ENCODE measurements at places on chromosomes 4 and X. TPM values are rescaled to one million over a fixed set of nuclear protein-coding genes. Genes with fewer than 3 reads are reported as not detected.

- peak; percentile 19 for DNase-seq
Observed at GRCh38 chr4:111761531-111761930, 383.7 kb upstream of the FAM241A start.

- DNase-seq: no peak
Observed at GRCh38 chr4:42315231-42315630, 82.1 kb upstream of the SHISA3 start.

- peak; percentile 23 for DNase-seq
Observed at GRCh38 chrX:147920161-147920666, 8.5 kb downstream of the FMR1 start.

DNA sequence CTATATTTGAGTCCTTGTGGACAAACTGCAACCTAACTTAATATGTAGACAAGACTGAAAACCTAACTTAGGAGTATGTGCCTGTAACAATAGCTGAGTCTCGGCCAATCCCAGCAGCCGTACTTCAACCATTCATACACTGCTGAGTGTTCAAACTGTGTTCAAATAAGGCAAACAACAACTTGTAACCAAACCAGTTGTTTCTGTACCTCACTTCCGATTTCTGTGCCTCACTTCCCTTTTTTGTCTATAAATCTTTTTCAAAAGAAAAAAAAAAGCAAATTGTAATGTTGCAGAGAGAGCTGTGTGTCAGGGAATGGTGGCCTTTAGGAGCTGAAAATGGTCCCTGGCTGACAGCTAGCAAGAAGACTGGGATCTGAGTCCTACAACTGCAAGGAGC, 46.0 kb downstream of the GEMIN8 start:
- no peak for DNase-seq

DNA sequence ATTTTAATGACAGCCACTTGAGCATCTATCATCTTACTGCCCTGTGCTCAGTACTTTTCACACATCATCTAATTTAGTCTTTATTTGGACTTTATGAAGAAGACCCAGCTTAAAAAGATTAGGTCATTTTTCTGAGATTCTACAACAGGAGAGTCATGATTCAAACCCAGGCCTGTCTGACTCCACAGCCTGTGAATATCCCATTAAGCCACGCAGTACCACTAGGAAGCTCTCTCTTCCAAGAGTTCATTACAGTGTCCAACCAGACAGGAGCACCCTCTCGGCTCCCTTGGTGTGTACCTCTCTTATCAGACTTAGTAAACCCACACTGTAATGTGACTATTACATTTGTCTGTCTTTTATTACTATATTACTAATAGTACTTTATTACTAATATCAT, 332.8 kb downstream of the DHX15 start:
- DNase-seq: no peak

The TEX13C gene
- not detected for total RNA-seq
